ENCODE measurements at places on chromosomes 7 and 10.

DNA sequence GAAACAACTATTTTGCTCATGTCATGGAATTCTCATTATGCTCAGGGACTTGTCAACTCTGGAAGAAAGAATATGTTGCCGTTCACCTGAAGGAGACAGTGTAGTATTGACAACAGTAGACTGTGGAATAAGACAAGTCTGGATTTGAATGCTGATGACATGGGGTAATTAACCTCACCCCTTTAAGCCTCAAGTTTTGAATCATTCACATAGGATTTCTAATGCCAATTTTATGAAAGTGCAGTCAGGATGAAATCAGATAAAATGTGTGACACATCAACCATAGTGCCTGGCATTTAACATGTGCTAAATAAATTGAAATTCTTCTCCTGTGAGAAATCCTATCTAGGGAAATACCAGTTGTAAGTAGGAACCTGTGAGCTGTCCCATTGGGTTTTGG lies 305.8 kb downstream of the KIF20B start:
- no peak for DNase-seq

GRCh38 chr10:73788864-73789658 lies 3.7 kb downstream of the ZSWIM8 start:
- no peak for DNase-seq

- no peak for DNase-seq
These were observed 148.0 kb downstream of the MAPK8 start for GRCh38 chr10:48454302-48455054.

- no peak for DNase-seq
These were observed 20.8 kb upstream of the ELN start for GRCh38 chr7:74007242-74007567.

GRCh38 chr10:63204667-63205391 lies 71.7 kb downstream of the NRBF2 start:
- no peak for DNase-seq

DNA sequence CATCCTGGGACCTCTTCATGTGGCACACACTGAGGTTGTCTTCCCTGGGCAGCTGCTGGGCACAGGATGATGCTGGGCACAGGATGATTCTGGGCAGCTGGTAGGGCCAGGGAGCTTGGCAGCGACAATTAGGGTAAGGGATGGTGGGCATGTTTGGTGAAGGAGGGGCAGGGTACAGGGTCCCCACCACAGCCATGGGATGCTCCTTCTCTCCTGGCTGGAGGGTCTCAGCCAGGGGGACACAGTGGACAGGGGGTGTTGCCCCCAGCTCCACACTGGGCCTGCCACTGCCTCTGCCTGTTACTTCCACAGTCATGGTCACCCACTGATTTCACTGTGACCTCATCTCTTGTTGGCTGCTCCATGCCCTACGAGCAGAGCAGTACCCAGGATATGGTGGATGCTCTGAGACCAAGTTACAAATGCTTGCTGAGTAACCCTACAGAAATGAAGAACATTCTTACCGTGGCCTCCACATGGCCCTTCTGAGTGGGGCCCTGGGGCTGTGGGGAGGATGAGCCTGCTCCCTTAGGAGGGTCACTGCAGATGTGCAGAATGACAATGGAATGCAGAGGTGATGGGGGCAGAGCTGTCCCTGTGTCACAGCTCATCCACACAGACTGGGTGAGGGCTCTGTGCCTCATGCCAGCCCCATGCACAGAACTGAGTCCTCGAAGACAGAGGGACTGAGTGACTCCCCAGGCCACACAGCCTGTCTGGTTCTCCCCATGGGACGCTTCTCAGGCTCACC lies 28.4 kb upstream of the RET start:
- no peak for DNase-seq

- DNase-seq, result no peak
These were observed 84.7 kb downstream of the PTPRZ1 start for GRCh38 chr7:121957626-121958025.
